GM19239 (cell line): ENCODE measurements at places on chromosomes 16 and 17.

GRCh38 chr16:53323924-53324323 is 110.3 kb upstream of the RBL2 start:
- no peak for DNase-seq

- no peak for DNase-seq
Observed at GRCh38 chr17:78745407-78746088, 36.5 kb downstream of the CYTH1 start.

DNA sequence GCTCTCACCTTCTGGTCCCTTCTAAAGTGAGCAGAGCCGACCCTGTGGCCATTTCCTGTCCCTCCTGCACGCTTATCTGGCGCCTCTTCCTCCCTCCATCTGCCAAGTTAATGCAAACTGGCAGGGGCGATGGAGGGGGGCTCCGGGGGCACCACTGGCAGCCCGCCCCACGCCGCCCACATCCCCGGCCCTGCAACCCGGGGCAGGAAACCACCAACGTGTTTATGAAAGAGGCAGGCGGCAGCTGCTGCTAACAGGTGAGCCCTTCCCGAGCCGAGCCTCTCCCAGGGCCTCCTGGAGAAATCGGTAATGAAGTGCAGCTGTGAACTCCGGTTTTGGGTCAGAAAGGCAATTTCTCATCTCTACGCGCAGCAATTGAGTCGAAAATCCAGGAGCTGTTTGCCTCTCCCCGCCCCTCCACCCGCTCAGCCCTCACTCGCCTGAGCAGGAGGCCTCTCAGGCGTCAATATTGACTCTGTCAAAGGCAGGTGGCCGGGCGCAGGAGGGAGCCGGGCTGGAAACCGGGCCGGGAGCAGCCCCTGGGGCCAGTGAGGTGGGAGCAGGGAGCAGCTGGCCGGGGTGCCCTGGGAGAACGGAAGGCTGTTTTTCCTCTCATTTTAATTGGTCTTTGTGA is 164.4 kb upstream of the GSE1 start:
- DNase-seq, result no peak

GRCh38 chr17:72901657-72902056 is 190.8 kb downstream of the SLC39A11 start:
- DNase-seq, result no peak

DNA sequence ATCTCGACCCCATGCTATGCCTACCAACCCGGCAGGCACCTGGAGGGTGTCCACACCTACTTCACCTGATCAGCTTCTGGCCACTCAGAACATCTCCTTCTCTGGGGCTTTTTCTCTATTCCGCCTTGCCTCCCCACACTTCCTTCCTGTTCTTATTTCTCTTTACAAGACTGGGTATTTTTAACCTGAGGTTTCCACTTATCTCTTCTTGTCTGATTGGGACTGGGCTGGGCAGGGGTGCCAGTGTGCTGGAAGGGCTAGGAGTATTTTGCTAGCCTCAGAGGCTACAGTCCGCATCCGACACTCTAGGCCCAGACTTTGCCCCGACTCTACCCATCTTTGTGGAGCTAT is 26.2 kb upstream of the ZNF652 start:
- DNase-seq, result no peak
